ENCODE measurements at places on chromosomes 5 and 9.

- no peak for DNase-seq
Measured at GRCh38 chr5:7845557-7845956, 5.4 kb downstream of the CFAP90 start.

- no peak for DNase-seq
Measured at GRCh38 chr9:36974731-36975130, 59.3 kb downstream of the PAX5 start.

DNA sequence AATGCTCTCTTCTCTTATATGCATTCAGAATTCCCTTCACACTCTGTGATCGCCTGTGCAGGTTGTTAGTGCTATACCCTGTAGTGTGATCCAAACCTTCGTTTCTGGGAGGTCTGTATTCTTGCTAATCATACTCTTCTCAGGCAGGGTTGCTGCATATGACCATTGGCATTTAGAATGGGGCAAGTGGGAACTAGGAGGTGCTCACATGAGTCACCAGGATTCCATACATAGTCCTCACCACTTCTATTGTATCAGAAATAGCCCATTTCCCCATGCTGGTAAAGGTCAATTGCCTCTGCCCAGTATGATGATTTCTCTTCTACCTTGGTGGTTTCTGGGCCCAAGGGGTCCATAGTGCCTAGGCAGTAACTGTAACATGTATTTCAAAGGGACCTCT is 443.5 kb upstream of the CDH6 start:
- DNase-seq, result no peak

DNA sequence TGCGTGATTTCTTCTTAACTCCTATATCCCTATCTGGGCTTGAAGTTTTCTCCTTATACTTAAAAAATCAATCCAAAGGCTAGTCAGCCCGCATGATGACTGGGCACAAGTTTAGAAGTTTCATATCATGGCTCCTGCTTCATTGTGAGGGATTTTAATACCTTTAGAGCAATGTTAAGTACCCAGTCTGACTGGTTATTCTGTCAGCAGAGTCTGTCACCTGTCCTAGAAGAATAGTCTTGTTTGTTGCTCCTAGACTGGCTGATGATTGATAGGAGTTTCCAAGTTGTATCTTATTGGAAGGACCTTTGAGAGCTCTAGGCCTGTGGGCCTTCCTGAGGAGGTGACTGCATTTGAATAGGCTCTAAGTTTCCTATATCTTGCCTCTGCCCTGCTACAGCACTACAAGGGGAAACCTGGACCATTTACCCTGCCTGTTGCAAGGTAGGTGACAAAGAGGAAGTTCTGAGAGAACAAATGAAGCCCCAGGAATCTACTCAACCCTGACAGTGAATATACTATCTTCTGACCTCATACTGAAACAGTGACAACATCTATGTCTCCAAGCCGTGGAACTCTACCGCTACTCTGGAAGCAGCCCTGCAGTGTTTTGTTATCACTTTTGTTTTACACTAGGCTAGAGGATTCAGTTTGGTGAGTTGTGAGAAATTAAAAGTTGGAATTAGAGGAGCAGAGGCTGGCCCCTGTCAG is 66.5 kb downstream of the F2RL2 start:
- DNase-seq, result no peak

DNA sequence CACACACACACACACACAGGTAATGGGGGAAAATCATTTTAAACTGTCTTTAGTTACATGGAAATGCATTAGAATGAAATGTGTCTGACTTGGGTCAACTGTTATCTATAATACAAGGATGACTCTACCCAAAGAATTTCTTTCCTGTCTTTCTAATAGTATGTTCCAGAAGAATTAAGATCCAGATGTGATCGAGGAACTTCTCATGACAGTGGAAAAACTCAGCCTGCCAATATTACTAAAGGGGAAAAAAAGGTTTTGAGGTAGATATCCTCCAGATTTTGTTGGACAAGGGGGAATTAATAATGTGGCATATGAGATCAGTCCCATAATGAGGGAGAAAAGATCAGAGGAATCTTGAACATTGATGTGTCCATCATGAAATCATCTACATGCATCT is 190.6 kb upstream of the MAP3K1 start:
- no peak for DNase-seq

DNA sequence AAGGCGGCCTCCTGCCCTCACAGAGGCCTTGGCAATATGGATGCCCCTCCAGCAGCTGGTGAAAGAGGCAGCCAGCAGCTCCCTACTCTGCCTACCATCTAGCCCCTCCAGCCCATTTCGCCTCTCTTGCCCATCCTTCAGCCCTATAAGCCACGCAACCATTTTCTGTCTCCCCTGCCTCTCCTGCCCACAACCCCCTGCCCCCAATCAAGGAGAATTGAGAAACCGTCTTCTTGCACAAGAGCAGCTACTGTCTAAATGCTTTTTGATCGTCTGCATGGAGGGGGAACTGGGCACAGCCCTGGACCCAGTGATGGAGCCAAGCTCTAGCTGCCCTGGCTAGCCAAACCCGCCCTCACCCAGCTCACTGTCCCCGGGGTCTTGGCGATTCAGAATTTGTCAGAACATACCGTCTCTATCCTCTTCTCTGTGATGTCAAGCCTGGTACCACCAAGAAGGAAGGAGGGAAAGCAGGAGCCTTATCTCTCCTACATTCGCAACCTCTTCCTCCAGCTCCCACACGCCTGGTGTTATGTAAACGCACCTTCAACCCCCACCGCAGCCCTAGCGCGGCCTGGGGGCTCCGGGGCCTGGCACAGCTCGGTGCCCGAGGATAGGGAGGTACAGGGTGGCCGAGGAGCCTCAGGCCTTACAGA is 1.2 kb downstream of the SPRY4 start:
- DNase-seq, result no peak

GRCh38 chr9:32322622-32323021 is 61.8 kb upstream of the ACO1 start:
- DNase-seq, result no peak

DNA sequence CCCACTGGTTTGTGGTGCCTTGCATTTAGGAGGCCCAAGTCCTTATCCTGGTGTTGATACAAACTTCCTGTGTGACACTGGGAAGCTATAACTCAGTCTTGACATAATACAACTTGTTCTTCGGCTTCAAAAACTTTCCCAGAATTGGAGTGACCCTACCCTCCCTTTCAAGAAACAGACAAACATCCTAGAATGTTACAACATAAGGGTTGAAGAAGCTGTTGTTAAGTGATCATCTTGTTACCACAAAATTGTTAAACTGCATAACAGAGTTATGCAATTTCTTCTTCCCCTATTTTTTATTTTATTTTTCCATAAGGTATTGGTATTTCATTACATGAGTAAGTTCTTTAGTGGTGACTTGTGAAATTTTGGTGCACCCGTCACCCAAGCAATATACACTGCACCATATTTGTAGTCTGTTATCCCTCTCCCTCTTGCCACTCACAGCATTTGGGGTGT is 21.3 kb downstream of the TLR4 start:
- DNase-seq, result no peak

- no peak for DNase-seq
Measured at GRCh38 chr9:133679056-133679455, 42.9 kb downstream of the DBH start.

Data from stimulated activated CD4-positive, alpha-beta T cell treated with anti-CD3 and anti-CD28 coated beads, TNF-alpha, amount 100 ng/mL, for 4 hours (primary cell).